Ovary (tissue), 10 donors: ENCODE measurements at places on chromosomes 16 and 17. TPM values are rescaled to one million over a fixed set of nuclear protein-coding genes. Genes with fewer than 3 reads are reported as not detected.

The MMP25 gene
- total RNA-seq = 0.65 TPM

The CRYM gene
- total RNA-seq = 0.28 TPM

The ETV4 gene
- total RNA-seq = not detected

The DYNC1LI2 gene
- 94.8 TPM for total RNA-seq

The ZDHHC7 gene
- total RNA-seq = 33.9 TPM

The KRTAP3-2 gene
- not detected for total RNA-seq

The TEPSIN gene
- 28.8 TPM for total RNA-seq

The IGFALS gene
- total RNA-seq = 0.47 TPM

The DNAAF1 gene
- total RNA-seq = 1.8 TPM

The FTSJ3 gene
- 30.6 TPM for total RNA-seq

The PRDM7 gene
- total RNA-seq = not detected

The OR1A1 gene
- total RNA-seq = not detected

The KRT28 gene
- not detected for total RNA-seq

The ITGA3 gene
- total RNA-seq = 54.6 TPM

The SLFN11 gene
- total RNA-seq = 27.7 TPM

The RNF43 gene
- 1.3 TPM for total RNA-seq

The PITPNM3 gene
- total RNA-seq = 17.9 TPM

The TP53TG3F gene
- total RNA-seq = not detected
